Left lung (tissue), 14 donors: ENCODE measurements at places on chromosomes 2 and 18. TPM values are rescaled to one million over a fixed set of nuclear protein-coding genes. Genes with fewer than 3 reads are reported as not detected.

- no peak for DNase-seq
Measured at GRCh38 chr2:203714112-203714511, 7.7 kb downstream of the CD28 start.

DNA sequence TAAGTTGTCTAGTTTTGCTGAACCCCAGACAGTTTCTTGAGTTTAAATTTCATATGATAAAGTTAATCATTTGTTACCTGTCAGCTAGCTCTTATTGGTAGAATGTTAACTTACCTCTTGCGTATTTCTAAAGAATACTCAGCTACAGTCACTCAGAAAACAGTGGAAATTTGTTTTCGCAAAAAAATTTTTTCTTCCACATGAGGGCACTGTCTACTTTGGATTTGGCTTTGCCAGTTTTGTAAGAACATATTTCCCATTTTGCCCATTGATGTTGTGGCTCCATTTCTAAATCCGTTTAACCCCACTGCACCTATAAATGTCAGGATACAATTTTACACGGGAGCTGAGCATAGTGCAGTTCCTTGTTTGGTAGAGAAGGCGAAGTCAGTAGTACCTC, 19.1 kb upstream of the GCFC2 start:
- DNase-seq, result no peak

DNA sequence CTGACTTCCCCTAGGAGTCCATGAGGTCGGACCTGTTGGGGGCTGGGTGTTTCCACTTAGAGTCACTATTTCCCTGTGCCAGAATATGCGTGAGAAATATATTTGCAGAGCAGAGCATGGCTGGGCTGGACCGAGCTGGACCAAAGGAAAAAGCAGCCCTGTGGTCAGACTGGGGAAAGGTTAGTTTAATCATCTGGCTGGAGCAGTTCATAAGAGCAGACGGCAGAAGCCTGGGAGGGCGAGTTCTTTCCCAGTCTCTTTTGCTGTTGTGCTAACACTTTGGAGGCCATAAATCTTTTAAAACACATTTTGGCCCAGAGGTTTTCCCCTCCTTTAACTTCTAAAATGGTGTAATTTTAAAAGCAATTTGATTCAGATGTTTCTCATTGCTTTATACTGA, 66.5 kb downstream of the GLI2 start:
- DNase-seq, result no peak

GRCh38 chr2:22281033-22281432, 1103.9 kb upstream of the KLHL29 start:
- peak; percentile 74 for DNase-seq

- peak; percentile 40 for DNase-seq
Measured at GRCh38 chr2:60337142-60337497, 216.3 kb downstream of the BCL11A start.

DNA sequence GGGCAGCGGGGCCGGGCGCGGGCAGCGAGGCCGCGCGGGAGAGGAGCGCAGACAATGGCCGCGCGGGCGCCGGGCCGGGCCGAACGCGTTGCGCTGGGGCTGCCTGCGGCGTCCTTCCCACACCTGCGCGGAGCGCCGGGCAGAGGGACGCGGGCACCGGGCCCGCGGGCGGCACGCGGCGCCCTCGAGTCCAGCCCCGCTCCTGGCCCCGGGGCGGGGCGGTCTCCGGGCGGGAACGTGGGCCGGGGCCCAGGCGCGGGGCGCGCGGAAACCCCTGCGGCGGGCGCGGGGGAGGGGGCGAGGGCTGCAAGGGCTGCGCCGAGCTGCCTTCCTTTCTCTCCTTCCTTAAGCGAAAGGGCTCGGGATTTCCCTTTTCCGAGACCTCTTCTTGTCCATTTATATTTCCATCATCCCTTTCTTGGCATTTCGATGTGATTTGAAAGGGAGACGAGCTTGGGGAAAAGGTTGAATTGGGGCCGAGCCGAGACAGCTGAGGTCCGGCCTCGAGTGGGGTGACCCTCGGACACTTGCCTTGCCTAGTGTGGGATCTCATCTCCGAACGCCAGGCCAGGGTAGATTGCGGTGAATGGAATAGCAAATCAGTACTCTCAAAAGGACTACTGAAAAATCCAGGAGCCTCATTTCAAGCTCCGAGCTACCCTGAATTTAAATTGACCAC, 676 bp downstream of the KLHL23 start:
- peak; percentile 82 for DNase-seq

- no peak for DNase-seq
Measured at GRCh38 chr2:168948621-168949212, 47.6 kb downstream of the G6PC2 start.

- DNase-seq, result no peak
Measured at GRCh38 chr18:70506511-70506910, 217.7 kb downstream of the SOCS6 start.

GRCh38 chr2:219897456-219897855, 270.0 kb downstream of the SLC4A3 start:
- DNase-seq, result no peak

DNA sequence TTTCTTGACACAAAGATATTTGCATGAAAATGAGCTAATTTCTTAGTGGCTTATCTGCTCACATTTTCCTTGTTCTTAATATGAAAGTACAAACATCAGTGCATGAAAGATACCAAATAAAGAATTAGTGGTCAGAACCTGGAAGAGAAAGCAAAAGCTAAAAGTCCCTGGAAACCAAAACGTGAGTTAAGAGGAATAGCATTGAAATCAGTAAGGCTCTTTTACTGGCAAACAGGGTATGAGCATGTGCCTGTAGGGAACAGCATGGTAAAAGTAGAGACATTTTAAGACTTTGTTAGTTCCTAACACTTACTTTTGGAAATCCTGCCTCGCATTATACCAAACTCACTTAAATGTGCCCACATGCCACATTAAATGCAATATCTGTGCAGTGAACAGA, 31.9 kb upstream of the CWC22 start:
- DNase-seq, result no peak

DNA sequence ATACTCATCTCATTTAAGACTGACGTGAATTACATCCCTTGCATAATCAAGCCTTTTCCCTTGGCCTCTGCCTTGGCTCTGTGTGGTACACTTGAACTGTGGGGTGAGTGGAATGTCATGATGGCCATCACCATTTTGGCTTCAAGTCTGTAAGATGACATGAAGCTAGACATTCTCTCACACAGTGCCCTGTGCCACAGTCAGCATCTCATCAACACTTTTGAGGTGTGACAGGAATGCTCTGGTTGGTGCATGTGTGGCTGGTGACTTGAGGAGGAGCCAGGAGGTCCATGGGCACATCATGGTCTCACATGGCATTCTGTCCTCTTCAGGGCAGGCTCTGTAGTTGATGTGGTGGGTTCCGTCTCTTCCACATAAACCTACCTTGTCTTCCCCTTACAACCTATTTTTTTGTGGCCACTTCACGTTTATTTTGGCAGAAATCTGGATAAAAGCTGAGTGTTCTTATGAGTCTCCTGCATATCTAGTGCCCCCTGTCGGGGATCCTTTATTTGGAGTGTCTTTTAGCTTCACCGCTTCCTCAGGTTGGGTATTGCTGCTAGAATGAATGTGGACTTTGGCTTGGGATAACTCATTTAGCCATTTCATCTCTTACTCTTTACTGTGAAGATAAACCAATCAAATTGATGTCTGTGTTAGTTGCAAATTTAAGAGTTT, 28.1 kb downstream of the MAP4K4 start:
- DNase-seq, result no peak

- DNase-seq, result no peak
Measured at GRCh38 chr18:8602040-8602439, 7.2 kb upstream of the RAB12 start.

DNA sequence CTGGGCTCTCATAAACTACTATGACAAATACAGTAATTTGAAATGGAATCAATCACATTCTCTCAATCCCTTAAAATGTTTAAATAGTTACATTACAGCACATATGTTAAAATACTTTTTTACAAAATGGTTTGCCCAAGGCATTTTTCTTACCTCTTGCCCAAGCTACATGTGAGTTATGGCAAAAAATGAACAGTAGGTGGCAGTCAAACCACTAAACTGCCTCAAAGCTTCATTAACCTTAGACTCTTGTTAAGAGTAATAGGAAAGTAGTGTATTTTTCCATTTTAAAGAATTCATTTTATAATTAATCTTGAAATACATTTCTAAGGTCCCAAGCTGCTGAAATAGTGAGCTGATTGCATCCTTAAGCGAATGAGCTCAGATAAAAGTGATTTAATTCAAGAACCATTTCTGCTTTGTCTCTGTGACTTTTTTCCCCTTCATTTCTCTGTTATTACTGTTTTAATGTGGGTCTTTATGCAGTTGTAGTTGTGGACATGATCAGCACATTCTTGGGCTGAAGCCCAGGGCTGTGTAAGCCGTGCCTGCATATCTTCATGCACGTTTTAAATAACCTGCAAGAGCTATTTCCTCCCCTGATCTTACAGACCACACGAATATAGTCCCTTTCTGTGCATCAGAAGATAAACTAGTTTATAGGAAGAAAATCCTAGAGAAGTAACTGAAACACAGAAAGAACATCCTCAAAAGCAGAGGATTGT, 311.8 kb downstream of the LNPK start:
- DNase-seq, result no peak

GRCh38 chr2:168568476-168569267, 112.6 kb downstream of the CERS6 start:
- peak; percentile 33 for DNase-seq

- no peak for DNase-seq
Measured at GRCh38 chr2:46827274-46828134, 88.1 kb downstream of the MCFD2 start.

DNA sequence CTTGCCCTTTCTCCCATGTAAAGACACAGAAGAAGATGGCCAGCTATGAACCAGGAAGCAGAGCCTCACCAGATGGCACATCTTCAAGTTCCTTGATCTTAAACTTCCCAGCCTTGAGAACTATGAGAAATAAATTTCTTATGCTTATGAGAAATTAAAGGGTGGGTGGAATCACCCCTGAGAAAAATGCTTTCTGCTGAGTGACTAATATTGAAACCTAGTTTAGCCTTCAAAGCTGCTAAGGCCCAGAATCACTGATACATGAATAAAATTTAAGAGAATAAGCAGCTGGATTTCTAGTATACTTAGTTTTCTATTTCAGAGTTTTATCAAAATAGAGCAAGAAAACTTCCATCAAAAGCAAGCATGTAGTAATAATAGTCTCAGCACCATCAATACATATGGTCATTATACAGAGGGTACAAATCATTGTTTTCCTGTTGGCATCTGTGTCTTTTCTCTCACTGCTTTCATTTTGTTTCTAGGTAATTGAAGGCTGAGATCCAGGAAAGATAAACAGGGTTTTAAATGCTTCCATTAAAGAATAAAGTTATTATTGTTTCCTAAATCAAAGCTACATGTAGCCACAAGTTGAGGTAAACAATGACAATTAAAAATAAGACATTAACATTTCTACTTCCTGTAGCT, 53.3 kb upstream of the COL5A2 start:
- DNase-seq, result no peak

GRCh38 chr2:18546567-18546966, 13.9 kb downstream of the RDH14 start:
- DNase-seq, result no peak

DNA sequence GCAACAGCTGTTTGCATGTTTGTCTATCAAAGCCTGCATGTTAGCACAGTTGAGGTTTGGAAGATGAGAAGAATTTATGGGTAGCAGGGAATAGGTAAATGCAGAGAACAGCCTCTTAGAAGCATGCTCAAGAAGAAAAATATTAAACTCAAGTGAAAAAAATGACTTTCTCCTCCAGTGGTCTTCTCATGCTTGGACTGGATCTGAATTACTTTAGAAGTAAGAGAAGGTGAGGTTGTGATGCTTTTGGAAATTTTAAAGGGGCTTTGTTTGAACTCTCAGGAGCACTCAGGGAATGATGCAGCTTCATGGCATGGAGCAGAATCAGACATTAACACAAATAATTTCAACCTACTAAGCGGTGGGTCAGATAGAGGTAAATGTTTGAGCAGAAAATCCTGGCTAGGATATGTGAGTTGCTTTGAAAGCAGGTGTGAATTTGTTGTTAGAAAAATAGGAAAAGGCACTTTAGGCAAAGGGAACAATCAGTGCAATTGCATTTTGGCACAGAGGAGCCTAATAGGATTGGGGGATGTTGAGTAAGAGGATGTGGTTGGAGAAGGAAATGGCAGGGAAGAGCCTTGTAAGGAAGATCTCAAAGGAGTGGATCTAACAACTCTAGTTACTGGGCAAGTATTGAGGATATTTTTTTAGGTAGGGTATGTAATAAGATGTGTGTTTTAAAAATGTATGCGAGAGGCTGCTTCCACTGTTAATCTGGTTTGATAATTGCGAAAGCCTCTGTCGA, 76.3 kb downstream of the DDX1 start:
- DNase-seq, result no peak

DNA sequence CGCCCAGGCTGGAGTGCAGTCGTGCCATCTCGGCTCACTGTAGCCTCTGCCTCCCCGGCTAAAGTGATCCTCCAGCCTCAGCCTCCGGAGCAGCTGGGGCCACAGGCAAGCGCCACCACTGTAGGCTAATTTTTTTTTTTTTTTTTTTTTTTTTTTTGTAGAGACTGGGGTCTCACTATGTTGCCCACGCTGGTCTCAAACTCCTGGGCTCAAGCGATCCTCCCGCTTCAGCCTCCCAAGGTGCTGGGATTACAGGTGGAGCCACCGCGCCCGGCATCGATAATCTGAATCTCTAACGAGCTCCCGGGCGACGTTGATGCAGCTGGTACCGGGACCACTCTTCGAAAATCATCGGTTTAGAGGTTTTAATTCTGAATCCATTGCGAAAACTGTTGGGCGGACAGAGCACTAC, 520 bp upstream of the CYP20A1 start:
- no peak for DNase-seq

- DNase-seq, result no peak
Measured at GRCh38 chr18:12924616-12925015, 23.2 kb upstream of the SEH1L start.

G6PC2 gene
- 0.09 TPM for polyA plus RNA-seq

PAIP2B gene
- 11.5 TPM for polyA plus RNA-seq

EPAS1 gene
- polyA plus RNA-seq, result 234 TPM

RGPD3 gene
- polyA plus RNA-seq, result 0.39 TPM

UBXN4 gene
- polyA plus RNA-seq, result 144 TPM

SLC4A5 gene
- 8.1 TPM for polyA plus RNA-seq

IL36G gene
- not detected for polyA plus RNA-seq

KLHL41 gene
- 1.3 TPM for polyA plus RNA-seq

EVX2 gene
- polyA plus RNA-seq, result not detected

SERPINB13 gene
- not detected for polyA plus RNA-seq

WIPF1 gene
- 31.9 TPM for polyA plus RNA-seq

FIGLA gene
- polyA plus RNA-seq, result not detected

PNKD gene
- 58.2 TPM for polyA plus RNA-seq

MYCN gene
- 18.5 TPM for polyA plus RNA-seq

ASB18 gene
- 0.07 TPM for polyA plus RNA-seq
